ENCODE measurements at places on chromosomes 1 and 21.

GRCh38 chr1:55071477-55071876 is 32.1 kb downstream of the PCSK9 start:
- peak; percentile 58 for DNase-seq

DNA sequence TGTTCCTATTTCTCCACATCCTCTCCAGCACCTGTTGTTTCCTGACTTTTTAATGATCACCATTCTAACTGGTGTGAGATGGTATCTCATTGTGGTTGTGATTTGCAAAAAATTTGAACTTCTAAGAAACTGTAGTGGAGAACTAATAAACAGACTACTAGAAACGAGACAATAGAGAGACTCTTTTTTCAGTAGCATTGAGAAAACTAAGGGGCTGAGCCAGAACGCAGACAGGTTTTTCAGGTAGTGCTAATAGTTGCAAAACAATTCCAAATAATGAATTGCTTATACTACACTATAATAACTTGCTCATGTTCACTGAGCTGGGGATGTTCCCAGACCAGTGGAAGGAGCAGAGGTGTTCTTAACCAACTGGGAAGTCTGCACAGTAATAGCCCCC is 98.8 kb upstream of the DPH5 start:
- no peak for DNase-seq

GRCh38 chr1:90359994-90360393 is 357.1 kb downstream of the BARHL2 start:
- DNase-seq, result no peak

GRCh38 chr1:27832762-27833161 is 2.2 kb downstream of the PPP1R8 start:
- no peak for DNase-seq

GRCh38 chr1:39107341-39108290 is 81.5 kb downstream of the NDUFS5 start:
- no peak for DNase-seq

GRCh38 chr1:40709100-40709801 is 17.7 kb downstream of the NFYC start:
- peak; percentile 81 for DNase-seq

All from Caco-2 (cell line).